ENCODE measurements at places on chromosomes 16 and 17.

- H3K4me3 ChIP-seq = no peak overlapping the region
- H3K27ac ChIP-seq = no peak overlapping the region
- no peak for DNase-seq
- no peaks in the 10 kb centered on the region for H3K36me3 ChIP-seq
- no peaks in the 10 kb centered on the region for H3K4me1 ChIP-seq
- no peaks in the 10 kb centered on the region for H3K27me3 ChIP-seq
These were observed 62.6 kb upstream of the RBFOX1 start for GRCh38 chr16:7270006-7270405.

- H3K27ac ChIP-seq = peak overlapping the region; percentile 8
- peaks cover 22% of the 10 kb centered on the region for H3K36me3 ChIP-seq
These were observed 15.7 kb downstream of the CAVIN1 start for GRCh38 chr17:42407289-42407836.

GRCh38 chr17:82959990-82960418 is 119.4 kb upstream of the METRNL start:
- no peak for DNase-seq
- no peak overlapping the region for H3K27ac ChIP-seq
- H3K27me3 ChIP-seq = no peaks in the 10 kb centered on the region
- no peaks in the 10 kb centered on the region for H3K36me3 ChIP-seq

- DNase-seq = no peak
- no peaks in the 10 kb centered on the region for H3K27me3 ChIP-seq
- peaks cover 67% of the 10 kb centered on the region for H3K4me1 ChIP-seq
- no peak overlapping the region for H3K4me3 ChIP-seq
- no peak overlapping the region for H3K27ac ChIP-seq
These were observed 127.6 kb upstream of the CIBAR2 start for GRCh38 chr16:85239871-85240270.
